A549 treated with RU486 at 1 μM for 4 hours (cell line): ENCODE measurements at places on chromosomes 5 and 9. TPM values are rescaled to one million over a fixed set of nuclear protein-coding genes. Genes with fewer than 3 reads are reported as not detected.

The RECK gene
- total RNA-seq: 3.9 to 6.1 TPM (median 6.0 TPM) in 5 replicates

The TAF11L10 gene
- total RNA-seq: not detected in 5 replicates

The LIX1 gene
- total RNA-seq: not detected in 5 replicates

The SLCO6A1 gene
- total RNA-seq: not detected in 5 replicates

The LAMC3 gene
- total RNA-seq: 1.4 to 2.6 TPM (median 2.1 TPM) in 5 replicates

The TRUB2 gene
- 43.6 to 69.6 TPM (median 48.8 TPM) in 5 replicates for total RNA-seq

The GABRB2 gene
- not detected in 5 replicates for total RNA-seq

The TMEM245 gene
- total RNA-seq: 31.5 to 47.8 TPM (median 45.7 TPM) in 5 replicates

The NEUROG1 gene
- not detected in 5 replicates for total RNA-seq

The FAM78A gene
- total RNA-seq: 0.22 to 0.44 TPM (median 0.35 TPM) in 5 replicates

The CCDC187 gene
- total RNA-seq: 0.01 to 0.03 TPM (median 0.01 TPM) in 3 of 5 replicates, not detected in the others

The ZNF79 gene
- 5.8 to 6.1 TPM (median 6.1 TPM) in 5 replicates for total RNA-seq
